ENCODE measurements at places on chromosomes 7 and 10.

DNA sequence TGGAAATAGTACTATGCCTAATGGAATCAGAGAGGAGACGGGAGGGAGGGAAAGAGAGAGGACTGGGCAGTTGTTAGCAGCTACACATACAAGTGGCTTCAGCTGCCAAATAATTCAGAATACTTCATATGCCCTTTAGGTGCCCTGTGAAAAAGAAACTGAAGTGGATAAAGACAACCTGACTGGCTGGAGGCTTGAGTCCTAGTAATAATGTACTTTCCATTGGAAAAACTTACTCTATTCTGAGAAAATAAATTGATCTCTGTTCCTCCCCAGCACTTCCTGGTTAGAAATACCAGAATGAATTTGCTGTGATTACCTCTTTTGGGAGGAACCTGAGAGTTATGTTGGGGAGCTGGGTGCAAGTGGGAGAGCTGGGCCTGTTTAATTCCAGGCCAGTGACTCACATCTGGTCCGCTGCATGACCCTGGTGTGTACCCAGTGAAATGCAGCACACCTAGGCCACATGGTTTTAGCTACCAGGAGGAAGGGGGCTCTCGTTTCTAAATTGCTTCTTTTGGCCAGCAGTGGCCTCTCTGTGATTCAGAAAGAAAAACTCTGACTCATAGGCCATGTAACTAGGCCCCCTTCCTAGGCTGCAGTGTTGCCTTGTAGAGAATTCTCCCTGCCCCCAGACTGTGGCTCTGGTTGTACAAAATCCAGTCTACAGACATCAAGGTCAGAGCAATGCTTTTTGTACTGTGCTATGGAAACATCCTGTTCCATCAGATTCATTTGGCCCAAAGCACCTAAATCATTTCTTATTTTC, 6.5 kb downstream of the AGFG2 start:
- DNase-seq = peak; percentile 47

GRCh38 chr7:81195033-81195432, 276.2 kb upstream of the SEMA3C start:
- DNase-seq = no peak

GRCh38 chr7:125057963-125058362, 128.3 kb upstream of the POT1 start:
- peak; percentile 69 for DNase-seq

GRCh38 chr7:45237788-45238461, 80.3 kb downstream of the RAMP3 start:
- no peak for DNase-seq

DNA sequence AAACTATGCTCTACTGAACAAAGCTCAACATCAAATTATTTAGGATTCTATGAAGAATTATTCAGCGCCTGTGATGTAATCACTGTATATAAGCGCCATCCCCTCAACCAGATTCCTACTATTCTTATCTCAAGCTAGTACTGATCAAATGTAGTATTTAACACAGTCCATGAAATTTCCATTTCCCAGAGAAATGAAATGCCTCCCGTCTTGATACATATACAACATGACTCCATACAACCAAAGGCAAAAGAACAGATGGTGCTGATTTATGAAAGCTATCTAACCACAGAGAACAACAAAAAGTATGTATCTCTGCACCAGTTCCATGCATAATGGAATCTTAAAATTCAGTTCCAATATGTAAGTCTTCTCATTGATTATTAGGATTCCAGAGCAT, 406.1 kb downstream of the PARD3 start:
- DNase-seq = no peak

All from NCI-H1092 treated with DMSO at 0.1 percent for 48 hours (cell line).